Right renal pelvis (tissue), 4 donors: ENCODE measurements at places on chromosomes 13 and 19.

DNA sequence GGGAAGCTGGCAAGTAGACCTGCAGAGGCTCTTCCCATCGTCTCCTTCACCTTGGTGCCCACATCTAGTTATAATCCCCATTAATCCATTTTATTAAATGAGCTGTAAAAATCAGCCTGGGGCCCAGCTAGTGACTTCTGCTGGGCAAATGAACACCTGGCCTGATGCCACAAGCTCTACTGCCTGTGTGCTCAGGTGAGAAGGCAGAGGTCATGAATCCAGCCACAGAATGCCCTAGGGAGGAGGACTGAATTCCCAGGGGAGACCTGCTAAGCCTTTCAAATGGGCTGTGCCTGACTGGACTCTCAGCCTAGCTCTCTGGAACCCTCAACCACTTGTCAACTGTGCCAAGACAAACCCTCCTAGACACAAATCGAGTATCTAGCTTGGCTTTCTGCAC lies 74.0 kb downstream of the PDS5B start:
- no peak for DNase-seq

DNA sequence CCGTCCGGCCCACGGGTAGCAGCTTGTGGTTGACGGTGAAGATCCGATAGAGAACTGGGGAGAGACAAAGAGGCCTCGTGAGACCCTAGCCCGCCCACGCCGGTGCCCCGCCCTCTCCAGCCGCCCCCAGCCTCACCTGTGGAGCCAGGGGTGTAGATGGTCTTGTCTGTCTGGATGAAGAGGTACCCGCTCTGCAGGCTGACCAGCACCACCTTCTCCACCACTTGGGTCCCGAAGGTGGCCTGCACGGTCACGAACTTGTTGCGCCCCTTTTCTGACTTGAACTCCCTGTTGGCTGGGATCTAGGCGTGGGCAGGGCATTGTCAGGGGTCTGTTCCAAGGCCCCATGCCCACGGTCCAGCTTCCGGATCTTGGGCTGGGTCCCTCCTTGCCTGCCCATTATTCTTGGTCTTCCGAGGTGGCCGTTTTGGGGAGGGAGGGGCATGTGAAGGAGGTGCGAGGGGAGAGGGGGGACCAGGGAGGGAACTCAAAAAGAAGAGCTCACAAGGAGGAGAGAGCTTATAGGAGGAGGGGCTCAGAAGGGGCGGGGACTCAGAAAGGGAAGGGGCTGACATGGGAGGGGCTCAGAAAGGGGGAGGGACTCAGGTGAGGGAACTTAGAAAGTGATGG lies 2.2 kb downstream of the C3 start:
- DNase-seq: no peak

DNA sequence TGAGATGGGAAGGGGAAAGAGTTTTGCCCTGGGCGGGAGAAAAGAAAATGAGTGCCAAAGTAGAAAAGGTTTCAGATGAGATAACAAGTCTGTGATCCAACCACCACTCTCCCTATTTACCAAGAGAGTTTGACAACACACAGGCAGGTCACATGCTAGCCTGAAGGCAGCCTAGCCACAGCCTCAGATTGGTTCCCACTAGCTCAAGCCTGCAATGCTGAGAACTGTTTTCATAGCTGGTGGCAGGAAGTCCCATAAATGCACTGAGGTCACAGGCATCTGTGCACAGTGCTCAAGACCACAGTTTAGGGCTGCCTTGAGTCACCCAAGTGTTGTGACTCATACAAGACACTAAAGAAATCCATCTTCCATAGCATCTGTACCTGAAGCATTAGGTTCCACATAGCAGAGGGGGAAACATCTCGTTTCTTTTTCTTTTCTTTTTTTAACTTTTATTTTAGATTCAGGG lies 18.5 kb upstream of the POP4 start:
- no peak for DNase-seq

DNA sequence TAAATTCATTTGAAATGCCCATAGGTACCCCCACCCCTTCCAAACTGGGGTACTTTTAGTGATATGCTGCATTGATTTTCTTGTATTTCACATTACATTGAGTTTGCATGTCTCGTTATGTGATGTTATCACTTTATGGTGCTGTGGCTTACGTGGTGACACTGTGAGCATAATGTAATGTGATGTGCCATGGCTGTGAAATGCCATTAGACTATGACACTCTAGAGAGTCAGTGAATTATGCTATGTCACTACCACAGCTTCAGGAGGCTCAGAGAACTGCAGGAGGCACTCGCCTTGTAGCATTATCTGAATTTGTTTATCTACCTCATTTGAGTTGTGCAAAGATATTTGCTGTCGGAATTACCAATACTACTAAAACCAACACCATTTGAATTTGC lies 590.1 kb upstream of the SLC10A2 start:
- DNase-seq: no peak

DNA sequence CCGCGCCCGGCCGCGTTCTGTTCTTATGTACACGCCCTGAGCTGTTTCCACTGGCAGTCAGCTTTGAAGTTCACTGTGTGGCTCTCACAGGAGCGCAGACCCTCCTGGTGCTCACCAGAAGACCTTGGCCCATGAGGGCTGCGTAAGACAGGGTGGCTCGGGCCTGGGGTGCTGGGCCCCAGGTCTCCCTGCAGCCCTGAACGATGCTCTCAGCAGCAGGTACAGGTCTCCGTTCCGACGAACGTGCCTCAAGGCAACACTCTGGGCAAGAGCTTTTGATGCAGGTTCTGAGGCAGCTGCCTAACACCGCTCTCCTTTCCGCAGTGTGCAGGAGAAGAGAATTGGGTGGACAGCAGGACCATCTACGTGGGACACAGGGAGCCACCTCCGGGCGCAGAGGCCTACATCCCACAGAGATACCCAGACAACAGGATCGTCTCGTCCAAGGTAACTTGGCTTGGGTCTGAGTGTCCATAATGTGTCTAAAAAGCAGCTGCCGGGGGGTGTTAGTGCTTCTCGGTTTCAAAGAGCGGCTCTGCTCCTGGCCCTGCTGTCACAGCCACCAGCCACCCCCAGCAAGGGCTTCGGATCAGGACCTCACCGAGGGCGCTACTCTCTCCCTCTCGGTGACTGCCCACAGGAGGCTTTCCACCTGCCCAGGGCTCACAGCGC lies 95.1 kb downstream of the ATP11A start:
- DNase-seq: no peak

DNA sequence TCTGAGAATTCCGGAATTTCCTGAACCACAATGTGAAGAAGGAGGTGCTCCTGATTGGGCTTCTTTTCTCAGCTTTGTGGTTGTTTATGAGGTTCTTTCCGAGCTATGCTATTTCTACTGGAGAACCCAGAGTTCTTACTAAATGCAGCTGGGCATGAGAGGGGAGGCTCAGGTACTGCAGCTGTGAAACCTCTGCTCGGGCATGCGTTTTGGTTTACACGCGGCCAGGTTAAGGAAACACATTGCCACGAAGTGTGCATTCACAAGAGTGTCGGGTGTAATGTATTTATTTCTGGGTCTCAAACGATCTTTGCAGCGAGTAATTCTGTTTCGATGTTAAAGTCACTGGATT lies 661 bp upstream of the MIR17HG start:
- DNase-seq: peak; percentile 38

- no peak for DNase-seq
Observed at GRCh38 chr13:37529751-37530385, 68.7 kb downstream of the POSTN start.

GRCh38 chr19:50498219-50499056 lies 12.6 kb downstream of the JOSD2 start:
- DNase-seq: no peak

GRCh38 chr13:95360464-95361097 lies 59.3 kb upstream of the ABCC4 start:
- DNase-seq: no peak

- DNase-seq: no peak
Observed at GRCh38 chr19:58385891-58386575, 1.0 kb upstream of the RPS5 start.

GRCh38 chr19:13892870-13893269 lies 13.0 kb downstream of the BRME1 start:
- DNase-seq: no peak

- DNase-seq: no peak
Observed at GRCh38 chr13:27643334-27644132, 21.8 kb downstream of the POLR1D start.

GRCh38 chr19:45785097-45785496 lies 2.8 kb upstream of the DMPK start:
- DNase-seq: no peak

DNA sequence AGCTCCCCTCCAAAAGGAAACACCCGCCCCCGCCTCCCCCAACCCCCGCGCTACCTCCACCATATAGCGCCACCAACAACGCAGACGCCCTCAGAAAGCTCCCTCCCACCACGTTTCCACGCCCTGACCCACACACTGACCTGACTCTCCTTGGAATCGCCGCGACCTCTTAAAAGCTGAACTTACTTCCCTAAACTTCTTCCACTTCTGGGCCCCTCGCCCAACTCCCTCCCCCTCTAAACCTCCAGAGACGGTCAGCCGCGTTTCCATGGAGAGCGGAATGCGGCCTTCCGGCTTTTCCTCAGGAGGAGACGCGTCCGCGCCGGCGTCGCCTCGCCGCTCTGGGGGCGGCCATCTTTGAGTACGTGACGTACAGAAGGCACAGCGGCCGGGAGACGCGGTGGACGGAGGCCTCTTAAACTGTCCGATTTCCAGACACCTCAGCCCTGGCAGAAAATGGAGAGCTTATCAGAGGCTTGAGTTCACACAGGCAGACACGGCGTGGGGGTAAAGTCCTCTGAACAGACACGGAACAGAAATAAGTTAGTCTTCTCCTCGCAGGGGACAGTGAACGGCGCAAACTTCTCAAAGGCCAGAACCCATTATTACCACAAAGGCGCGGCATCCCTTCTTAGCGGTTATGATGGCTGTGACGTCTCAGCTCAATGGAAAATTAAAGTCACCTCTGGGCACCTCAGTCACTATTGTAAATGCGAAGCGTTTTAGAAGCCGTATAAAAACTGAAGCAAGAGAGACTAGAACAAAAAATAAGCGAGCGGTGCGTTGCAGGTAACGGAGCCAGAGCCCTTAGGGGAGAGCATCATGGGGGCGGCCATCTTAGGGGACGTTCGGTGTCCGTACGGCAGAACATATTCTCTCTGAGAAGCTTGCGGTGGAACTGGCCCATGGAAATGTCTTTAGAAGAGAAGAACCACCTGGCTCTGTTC lies at the start of gene ZNF432:
ZNF432 (minus strand) TSS at position 284 of the 947 bp plus-strand sequence. CDS start 1,970 bp downstream, outside the sequence.
- peak; percentile 96 for DNase-seq

- no peak for DNase-seq
Observed at GRCh38 chr13:43760257-43760656, 26.5 kb downstream of the ENOX1 start.

- DNase-seq: no peak
Observed at GRCh38 chr13:50990818-50991506, 81.4 kb downstream of the RNASEH2B start.

GRCh38 chr13:110326263-110326904 lies 19.3 kb downstream of the COL4A2 start:
- DNase-seq: no peak

DNA sequence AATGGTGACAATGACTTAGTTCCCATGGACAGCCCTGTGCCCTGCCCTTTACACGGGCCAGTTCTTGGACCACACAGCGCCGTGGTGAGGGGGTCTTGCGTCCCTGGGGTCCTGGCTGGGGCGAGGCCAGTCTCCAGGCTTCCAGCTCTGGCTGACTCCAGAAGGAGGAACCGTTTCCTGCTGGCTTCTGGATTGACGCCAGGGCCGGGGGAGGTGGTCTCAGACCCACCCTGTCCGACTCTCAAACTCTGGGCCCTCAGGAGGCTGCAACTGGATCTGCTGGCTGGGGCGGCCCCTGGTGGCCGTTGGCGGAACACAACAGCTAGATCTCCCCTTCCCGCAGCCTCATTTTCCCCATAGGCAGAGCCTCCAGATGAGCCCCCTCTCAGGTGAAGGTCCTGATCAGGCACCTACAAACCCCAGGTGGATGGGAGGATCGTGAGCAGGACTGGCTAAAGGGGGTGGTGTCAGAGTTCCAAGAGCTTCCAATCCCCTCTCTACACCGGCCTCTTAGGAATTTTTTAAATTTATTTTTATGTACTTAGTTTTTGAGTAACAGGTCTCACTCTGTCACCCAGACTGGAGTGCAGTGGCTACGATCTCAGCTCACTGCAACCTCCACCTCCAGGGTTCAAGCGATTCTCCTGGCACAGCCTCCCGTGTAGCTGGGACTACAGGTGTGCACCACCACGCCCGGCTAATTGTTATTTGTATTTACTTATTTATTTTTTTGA lies 8.0 kb downstream of the CCDC194 start:
- DNase-seq: no peak

- no peak for DNase-seq
Observed at GRCh38 chr13:19910336-19911072, 47.1 kb upstream of the ZMYM5 start.

DNA sequence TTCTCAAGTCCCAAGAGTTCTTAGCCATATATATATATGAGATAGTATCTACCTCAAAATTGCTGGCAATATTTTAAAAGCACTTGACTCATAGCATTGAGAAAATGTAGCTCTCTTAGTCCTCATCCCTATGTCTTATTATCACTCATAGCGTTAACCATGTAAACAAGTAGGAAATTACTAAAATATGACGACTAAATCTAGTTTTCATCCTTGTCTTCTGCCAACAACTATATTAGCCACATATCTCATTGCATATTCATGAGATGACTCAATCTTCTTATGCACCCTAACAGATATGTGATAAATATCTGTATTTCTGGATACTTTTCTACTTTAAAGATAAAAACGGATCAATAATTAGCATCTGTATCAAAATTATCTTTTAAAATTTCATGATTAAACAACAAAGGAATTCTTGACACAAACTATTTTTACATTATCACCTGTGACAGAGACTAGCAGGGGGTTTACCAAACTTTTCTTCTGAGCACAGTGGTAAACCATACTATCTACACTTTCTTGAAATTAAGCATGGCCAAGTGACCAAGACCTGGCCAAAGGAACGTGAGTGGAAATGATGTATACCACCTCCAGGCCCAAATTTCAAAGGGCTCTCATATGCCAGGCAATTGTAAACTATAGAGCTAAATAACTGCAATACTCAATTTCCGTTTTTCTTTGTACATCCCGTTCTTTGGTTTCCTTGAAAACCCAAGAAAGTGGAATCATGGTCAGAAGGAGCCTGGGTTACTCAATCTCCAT lies 45.7 kb downstream of the ZC3H13 start:
- no peak for DNase-seq

DNA sequence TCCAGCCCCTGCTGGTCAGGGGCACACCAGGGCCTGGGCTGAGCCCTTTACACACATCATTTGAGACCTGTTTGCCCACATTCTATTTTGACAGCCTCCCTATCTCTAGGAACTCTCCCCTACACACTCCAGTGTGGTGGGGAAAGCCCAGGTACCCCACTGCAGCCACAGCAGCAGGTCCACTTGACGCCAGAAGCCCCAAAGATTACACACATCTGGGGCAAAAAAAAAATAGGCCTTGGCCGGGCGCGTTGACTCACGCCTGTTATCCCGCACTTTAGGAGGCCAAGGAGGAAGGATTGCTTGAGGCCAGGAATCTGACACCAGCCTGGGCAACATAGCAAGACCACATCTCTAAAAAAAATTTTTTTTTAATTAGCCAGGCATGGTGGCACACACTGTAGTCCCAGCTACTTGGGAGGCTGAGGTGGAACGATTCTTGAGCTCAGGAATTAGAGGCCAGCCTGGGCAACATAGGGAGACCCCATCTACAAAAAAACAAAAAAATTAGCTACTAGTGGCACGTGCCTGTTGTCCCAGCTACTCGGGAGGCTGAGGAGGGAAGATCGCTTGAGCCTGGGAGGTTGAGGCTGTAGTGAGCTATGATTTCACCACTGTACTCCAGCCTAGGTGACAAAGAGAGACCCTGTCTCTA lies 18.0 kb upstream of the CD22 start:
- DNase-seq: no peak
